ENCODE measurements at places on chromosomes 6 and 20. TPM values are rescaled to one million over a fixed set of nuclear protein-coding genes. Genes with fewer than 3 reads are reported as not detected.

GRCh38 chr6:151205721-151206600 lies 33.8 kb upstream of the AKAP12 start:
- DNase-seq: no peak

- no peak for DNase-seq
Observed at GRCh38 chr6:16982807-16983206, 119.0 kb upstream of the STMND1 start.

- DNase-seq: no peak
Observed at GRCh38 chr6:11975353-11975977, 36.6 kb upstream of the HIVEP1 start.

GRCh38 chr6:170436209-170436809 lies 116.8 kb downstream of the PSMB1 start:
- DNase-seq: no peak

GTSF1L gene
- total RNA-seq: not detected

DNA sequence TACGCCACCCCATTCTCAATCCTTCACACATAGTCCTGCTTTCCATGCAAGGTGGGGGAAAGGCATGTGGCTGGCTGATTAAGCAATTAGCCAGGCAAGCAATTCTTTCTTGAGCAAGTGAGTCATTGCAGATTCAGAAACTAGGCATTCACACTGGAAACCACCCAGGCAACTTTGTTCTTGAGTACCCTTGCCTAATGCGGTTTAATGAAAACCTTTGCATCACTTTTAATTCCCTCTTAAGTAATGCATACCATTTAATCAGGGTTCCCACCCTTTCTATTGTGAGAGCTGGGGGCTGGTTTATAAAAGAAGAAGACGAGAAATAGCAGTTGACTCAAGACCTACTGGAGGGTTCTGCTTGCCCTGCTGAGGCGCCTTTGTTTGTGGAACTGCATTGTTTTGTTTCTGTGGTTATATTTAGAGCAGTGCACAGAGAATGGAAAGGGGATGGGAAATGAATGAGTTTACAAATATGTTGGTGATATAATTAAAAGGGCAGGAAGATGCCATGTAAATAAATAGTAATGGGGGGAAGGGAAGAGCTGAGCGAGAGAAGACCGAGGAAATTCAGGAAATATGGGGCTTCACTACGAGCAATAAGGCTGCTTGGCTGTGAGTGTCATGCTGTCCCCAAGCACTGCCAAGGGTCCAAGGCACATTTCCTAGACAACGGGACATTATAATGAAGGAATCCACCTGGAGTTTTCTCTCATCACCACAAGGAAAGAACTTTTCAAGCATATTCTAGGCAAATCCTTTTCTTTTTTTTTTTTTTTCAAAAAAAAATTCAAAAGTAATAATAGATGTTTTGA lies 48.8 kb upstream of the TSHZ2 start:
- DNase-seq: peak; percentile 5

DNA sequence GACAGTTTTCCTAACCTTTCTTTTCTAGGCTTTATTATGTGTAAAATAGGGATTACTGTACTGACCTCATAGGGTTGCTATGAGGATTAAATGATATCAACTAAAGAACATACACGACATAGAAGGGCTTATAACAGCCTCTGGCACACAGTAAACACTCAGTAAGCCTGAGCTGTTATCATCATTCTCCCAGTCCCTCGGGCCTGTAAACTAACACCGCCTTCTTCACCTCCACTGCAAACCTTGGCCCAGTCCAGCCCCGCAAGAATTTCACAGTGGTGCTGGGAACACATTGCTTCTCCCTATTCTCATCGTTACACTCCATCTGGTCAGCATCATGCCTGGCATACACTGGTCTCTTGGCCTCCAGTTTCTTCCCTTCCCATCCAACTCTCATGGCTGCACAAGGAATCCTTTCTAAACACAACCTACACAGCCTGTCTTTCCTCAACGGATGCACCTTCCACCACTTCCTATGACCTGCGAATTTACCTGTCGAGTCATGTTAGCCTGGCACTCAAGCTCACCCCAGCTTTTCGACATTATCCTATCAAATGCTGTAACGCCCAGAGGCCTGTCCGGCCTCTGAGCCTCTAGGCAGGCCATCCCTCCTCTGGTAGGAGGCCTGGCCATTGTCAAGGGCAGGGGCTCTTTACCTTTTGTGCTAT lies 92.1 kb downstream of the FYN start:
- DNase-seq: no peak

SCGN gene
- not detected for total RNA-seq

DNA sequence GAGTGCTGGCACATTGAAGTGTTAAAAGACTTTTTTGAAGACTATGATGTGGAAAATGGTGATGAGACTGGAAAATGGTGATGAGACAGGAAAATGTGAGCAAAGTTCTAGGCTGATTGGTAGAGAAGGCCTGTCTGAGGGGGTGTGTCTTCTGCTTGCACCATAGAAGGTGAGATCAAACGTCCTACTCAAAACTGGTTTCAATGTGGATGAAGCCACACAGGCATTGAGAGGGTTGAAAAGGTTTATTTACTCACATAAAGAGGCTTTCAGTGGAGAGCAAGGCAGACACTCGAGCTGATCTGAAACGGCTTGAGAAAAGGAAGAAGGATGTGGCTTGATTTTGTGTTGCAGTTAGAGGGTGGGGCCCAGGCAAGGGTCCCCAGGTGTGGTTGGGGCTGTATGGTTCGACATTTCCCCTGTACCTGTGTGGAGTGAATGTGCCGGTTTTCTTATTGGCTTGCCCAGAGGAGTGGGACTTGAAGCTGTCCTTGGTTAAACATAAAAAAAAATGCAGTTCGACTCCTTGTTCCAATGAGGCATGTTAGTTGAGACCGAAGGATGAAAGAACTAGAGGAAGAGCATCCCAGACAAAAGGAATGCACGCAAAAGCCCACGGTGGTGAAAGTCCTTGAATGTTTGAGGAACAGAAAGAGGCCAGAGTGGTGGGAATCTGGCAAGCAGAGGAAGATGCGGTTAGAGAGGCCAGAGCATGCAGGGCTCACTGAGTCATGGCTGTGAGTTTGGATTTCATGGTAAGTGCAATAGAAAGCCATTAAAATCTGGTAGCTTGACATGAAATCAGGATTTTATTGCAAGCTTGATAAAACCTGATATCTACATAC lies 172.3 kb downstream of the EPM2A start:
- no peak for DNase-seq

DNA sequence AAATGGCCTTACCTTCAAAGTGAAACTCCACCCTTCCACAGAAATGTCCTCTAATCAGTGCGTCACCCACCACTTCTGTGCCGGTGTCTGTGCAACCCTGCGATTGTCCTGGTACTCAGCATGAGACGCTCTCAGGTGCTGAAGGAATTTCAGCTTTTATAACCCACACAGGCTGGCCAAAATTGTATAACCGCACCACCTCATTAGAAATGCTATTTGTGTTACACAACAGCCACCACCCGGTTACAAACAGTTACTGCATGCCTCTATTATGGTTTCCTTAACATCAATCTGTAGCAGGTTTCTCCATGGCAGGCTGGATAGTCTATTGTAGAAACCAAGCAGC lies 51.5 kb downstream of the SLC23A2 start:
- DNase-seq: no peak

HLA-DQA1 gene
- total RNA-seq: not detected

PRICKLE4 gene
- not detected for total RNA-seq

Data from H7 (cell line).